Diencephalon (tissue), 1 donor: ENCODE measurements at places on chromosomes 2 and 18. TPM values are rescaled to one million over a fixed set of nuclear protein-coding genes. Genes with fewer than 3 reads are reported as not detected.

Gene FOXI3
- total RNA-seq: not detected

Gene FAM237A
- total RNA-seq: 0.46 TPM

Gene INPP5D
- 6.5 TPM for total RNA-seq

Gene AFF3
- total RNA-seq: 26.3 TPM

Gene ACMSD
- total RNA-seq: not detected
